ENCODE measurements at places on chromosomes 13 and 19.
A peak's percentile ranks its signal among the peaks of the same experiment; 100 is the strongest.

- DNase-seq: no peak
Measured at GRCh38 chr19:10433131-10433536, 12.8 kb downstream of the PDE4A start.

DNA sequence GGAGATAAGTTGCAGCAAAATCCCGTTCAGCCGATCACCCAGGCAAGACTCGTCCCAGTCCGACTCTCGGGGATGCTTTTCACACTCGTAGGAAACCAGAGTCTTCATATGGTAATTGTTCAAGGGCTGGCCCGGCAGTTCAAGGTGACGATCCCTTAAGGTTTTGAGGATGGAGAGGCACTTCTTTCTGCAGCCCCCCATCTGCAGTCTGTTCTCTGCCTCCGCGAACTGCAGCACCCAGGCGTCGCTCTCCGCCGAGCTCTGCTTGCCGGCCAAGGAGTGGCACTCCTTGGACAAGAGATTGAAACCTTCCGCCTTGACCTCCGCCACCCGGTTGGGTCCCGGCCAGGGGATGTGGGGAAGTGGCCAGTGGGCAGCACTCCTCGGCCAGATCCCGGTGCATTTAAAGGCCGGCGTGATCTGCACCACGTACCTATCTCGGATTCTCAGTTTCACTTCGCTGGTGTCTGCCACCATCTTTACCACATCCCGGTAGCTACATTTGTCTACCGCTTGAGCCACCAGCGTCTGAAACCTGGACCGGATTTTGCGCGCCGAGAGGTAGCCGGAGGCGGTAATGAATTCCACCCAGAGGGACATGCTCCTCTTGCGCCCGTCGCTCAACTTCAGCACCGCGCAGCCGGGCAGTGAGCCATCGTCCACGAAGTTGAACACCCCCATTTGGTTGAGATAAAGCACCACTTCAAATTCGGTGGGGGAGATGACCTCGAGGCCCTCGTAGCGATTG is 1.1 kb downstream of the MAB21L1 start:
- peak; percentile 13 for DNase-seq

DNA sequence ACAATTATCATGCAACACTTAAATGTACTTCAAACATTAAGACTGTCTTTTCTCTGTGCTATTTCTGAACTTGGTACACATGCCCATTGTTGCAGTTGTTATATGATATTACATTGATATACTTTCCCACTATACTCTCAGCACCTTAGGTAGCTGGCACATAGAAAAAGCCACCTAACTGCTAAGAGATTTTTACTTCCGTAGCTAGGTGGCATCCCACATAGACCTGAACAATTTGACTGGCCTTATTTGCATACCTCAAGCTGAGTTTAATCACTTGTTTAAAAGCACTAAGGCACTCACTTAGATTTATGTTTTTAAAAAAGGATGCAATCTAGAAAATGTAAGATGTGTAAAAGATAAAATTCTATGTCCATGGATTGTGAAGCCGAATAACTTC is 194.2 kb downstream of the POU4F1 start:
- peak; percentile 2 for DNase-seq

DNA sequence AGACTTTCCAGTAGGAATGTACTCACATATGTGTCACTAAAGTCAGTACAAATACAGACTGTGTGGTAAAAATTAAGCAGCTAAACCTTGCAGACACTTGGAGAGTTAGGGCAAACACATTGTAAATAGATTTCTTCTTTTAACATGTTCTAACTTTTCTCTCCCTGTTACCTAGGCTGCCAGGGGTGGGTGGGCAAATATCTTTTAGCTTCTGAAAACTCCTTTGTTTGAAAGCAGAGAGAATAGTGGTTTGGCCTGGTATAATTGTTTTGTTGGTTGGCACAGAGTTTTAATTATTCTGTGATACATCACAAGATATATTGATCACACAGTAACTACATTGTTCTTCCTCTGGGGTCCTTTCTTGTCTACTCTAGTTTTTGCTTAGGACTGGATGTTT is 289.8 kb upstream of the DACH1 start:
- no peak for DNase-seq

- no peak for DNase-seq
Measured at GRCh38 chr13:49859560-49859959, 67.1 kb upstream of the KPNA3 start.

DNA sequence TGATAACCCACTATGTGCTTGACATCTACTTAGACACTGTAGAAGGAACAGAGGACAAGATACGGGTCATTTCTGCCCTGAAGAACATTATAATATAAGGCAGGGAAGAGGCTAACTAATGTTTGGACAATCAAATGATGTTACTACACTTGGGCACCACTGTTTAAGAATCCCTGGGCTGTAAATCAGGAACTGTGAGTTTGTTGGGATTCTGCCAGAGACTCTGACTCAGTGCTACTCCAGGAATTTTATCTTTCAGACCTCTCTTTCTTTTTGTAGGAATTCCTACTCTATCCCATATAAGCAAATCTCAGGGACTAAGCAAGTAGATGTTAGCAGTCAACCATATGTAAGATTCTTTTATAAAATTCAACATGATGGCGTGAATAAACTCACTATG is 3.1 kb upstream of the ZNF471 start:
- no peak for DNase-seq

Measured in RPMI8226 (cell line).